ENCODE measurements at places on chromosomes 7 and 10. TPM values are rescaled to one million over a fixed set of nuclear protein-coding genes. Genes with fewer than 3 reads are reported as not detected.
A peak's percentile ranks its signal among the peaks of the same experiment; 100 is the strongest.

The SORBS1 gene
- 25.3 TPM for polyA plus RNA-seq

The CCL24 gene
- polyA plus RNA-seq = 0.78 TPM

The NEUROG3 gene
- polyA plus RNA-seq = 0.14 TPM

DNA sequence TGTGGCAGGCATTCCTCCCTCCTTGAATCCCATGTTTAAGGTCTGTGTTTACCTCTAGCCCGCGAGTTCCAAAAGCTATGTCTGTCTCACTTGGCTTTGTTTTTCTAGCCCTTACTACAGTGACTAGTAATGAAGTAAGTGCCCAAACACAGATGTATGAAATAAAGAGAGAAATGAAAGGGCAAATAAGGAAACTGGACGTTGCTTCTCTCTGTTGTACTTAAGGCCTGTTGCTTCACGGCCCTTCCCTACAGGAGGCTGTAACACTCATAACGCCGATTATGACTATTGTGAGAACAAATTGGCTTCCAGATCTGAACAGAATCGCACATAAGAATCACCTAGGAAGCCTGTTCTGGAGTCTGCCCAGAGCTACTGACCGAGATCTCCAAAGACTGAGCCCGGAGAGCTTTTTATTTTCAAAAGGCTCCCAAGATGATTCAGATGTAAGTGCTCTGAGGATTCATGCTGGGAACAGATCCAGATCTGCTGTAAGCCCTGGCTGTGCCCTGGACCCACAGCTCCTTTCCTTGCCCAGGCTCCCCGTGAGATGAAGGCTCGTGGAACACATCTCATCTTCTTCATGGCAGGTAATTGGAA, 432.6 kb downstream of the SDK1 start:
- no peak overlapping the region for H3K4me3 ChIP-seq
- H3K36me3 ChIP-seq = no peaks in the 10 kb centered on the region
- H3K27me3 ChIP-seq = no peaks in the 10 kb centered on the region
- no peak for DNase-seq
- H3K4me1 ChIP-seq = no peaks in the 10 kb centered on the region
- no peak overlapping the region for H3K27ac ChIP-seq

DNA sequence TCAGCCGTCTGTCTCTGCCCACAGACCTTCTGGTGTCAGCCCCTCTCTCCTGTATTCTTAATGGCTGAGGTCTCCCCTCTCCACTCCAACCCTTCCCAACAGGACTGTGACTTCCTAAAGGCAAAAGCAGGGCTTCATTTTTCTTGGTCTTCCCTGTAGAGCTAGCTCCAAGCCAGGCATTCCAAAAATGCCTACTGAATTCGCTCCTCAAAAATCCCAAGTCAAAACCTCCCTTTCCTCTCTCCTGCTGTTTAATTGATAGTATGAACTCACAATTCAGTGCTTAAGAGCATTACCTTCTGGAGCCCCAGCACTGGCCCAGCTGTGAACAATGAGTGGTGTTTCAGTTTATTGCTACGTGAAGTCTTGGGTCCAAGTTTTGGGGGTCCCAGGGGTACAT, 628.4 kb downstream of the PARD3 start:
- no peaks in the 10 kb centered on the region for H3K27me3 ChIP-seq
- peaks cover 8% of the 10 kb centered on the region for H3K4me1 ChIP-seq
- H3K27ac ChIP-seq = no peak overlapping the region
- no peaks in the 10 kb centered on the region for H3K36me3 ChIP-seq
- no peak for DNase-seq
- no peak overlapping the region for H3K4me3 ChIP-seq

- H3K27ac ChIP-seq = no peak overlapping the region
- H3K36me3 ChIP-seq = no peaks in the 10 kb centered on the region
- no peak overlapping the region for H3K4me3 ChIP-seq
- no peaks in the 10 kb centered on the region for H3K27me3 ChIP-seq
- no peaks in the 10 kb centered on the region for H3K4me1 ChIP-seq
Measured at GRCh38 chr10:80100861-80101695, 22.6 kb downstream of the TMEM254 start.

- no peaks in the 10 kb centered on the region for H3K36me3 ChIP-seq
- H3K27me3 ChIP-seq = no peaks in the 10 kb centered on the region
- no peak overlapping the region for H3K4me3 ChIP-seq
- no peaks in the 10 kb centered on the region for H3K4me1 ChIP-seq
- peak; percentile 3 for DNase-seq
Measured at GRCh38 chr10:128859738-128860386, 607.2 kb upstream of the MGMT start.
